Sciatic nerve (tissue), 2 donors: ENCODE measurements at places on chromosomes 4 and X. TPM values are rescaled to one million over a fixed set of nuclear protein-coding genes. Genes with fewer than 3 reads are reported as not detected.

DNA sequence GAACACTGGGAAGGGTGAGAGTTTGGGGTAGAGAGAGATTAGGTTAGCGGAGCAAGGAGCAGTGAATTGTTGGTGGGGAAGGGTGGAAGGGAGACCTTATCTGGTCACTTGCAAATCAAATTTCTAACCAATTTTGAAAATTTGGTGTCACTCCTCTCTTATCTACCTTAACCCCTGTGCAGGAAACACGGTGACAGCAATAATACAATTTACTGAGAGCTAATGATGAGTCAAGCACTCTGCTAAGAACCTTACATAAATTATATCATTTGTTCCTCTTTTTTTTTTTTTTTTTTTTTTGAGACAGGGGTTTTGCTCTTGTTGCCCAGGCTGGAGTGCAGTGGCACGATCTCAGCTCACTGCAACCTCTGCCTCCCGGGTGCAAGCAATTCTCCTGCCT is 116.4 kb downstream of the C4orf51 start:
- DNase-seq, result no peak

- DNase-seq, result no peak
Observed at GRCh38 chrX:40009890-40010289, 87.9 kb downstream of the BCOR start.

DNA sequence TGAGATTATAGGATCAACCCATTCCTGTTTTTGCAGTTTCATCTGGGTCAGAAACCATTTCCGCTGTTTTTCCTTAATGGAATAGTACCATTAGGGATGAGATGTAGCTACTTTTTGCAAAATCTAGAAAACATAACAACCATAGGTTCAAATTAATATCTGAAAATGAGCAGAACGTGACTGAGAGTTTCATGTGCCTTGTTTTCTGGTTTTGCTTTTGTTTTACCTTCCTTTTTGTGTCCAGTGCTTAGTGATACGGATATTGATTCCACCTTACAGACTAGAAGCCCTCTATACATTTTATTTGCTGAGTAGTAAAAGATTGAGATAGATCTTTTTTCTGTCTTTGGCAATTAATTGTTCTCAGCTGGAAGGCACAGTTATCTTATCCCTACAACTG is 46.5 kb downstream of the SNX25 start:
- no peak for DNase-seq

DNA sequence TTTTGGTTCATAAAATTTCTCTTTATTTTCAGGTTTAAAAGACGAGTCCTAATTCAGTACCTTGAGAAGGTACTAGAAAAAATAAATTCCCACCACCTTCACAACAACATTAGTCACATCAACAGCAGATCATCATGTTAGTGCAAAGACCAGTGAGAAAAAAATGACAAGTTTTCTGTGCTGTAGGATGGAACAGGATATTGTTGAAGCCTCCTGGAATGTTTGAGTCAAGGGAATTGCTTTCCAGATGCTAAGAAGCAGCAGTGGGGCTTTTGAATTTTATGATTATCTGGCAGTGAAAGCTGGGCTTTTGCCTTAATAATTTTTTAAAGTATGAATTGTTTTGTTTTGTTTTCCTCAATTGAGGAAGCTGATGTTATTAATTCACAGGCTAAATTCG is 61.0 kb downstream of the INTS6L start:
- no peak for DNase-seq

- DNase-seq, result no peak
Observed at GRCh38 chr4:99658666-99659065, 1.0 kb upstream of the C4orf54 start.

DNA sequence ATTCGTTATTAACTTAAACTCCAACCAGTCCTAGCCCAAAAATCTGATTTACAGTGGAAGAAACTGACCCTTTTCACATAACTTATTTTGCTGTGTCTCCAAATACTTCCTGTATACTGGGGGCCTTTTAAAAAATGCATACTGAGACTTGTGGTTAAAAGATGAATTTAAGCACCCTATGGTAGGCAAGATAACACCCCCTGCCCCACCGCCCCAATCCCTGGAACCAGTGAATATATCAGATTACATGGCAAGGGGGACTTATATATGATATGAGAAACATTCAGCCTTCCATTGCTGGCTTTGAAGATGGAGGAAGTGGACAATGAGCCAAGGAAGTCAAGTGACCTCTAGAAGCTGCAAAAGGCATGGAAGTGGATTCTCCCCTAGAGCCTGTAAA is 3.1 kb upstream of the CLCN3 start:
- no peak for DNase-seq

DNA sequence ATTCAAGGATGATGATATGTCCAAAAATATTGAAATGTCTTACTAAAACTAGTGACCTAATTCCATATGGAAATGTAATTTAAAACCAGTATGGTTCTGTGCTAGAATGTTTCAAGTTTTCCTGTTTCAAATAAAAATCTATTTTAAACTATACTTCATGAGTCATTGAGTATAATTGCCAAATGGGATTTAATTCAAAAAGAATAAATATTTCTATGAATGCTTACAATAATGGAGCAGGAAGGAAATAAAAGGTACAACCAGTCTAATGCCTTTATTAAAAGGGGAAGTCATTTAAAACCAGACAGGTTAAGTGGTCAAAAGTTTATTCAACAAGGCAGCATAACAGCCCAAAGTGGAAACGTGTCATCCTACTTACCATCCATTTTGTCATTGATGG is 2347.1 kb downstream of the PCDH7 start:
- DNase-seq, result no peak

DNA sequence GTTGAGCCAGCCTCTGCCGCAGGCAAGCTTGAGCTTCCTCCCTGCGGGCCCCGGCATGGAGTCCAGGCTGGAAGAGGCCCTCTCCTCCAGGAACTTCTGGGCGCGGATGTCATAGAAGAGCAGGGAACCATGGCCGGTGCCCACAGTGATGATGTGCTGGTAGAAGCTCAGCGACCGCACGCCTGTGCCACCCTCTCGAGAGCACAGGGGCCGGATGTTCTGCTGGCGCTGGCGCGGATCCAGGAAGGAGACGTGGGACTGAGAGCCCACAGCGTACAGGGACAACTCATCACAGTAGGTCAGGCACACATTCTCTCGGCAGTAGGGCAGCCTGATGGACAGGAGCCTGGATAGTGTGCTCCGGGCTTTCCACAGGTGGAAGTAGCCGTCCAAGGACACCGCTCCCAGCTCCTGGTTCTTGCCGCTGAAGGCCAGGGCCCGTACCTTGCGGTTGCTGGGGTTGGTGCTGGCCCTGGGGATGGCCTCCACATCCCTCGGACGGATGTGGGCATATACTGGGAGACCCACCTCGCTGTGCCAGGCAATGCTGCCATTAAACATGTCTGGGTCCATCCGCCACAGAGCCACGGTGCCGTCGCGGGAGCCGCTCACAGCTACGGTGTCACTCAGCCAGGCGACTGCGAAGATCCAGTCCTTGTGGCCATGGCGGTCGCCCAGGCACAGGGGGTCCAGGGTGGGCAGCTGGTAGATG is 1.2 kb downstream of the DCAF12L2 start:
- DNase-seq, result peak; percentile 53

GRCh38 chr4:123286903-123287466 is 109.6 kb upstream of the SPRY1 start:
- DNase-seq, result no peak

GRCh38 chrX:28884823-28885222 is 297.6 kb downstream of the IL1RAPL1 start:
- no peak for DNase-seq

DNA sequence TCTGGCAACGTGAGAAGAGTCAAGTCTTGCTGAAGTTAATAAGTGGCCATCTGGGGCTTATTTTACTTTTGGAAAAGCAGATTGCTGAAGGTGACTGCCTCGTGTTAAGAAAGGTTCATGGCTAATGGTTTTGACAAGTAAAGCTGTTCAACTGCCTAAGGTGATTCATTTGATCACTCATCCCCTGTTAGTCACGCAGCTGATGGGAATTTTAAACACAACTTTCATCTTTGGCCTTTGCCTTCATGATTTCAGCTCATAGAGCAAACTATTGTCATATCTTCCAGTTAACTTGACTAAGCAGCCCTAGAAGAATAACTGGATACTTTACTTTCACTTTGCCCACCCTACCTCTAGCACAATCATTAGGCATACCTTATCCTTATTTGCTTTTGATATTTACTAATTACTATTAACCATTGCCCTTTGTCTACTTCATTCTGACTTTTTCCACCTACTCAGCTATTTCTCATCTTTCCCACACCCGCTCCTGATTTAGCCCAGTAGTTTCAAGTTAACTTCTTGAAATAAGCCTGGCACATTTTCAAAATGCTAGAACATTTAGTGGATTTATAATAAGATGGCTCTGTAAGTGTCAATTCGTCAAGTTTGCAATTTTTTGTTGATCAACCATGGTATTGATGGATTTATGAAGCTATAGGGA is 170.6 kb upstream of the S100G start:
- DNase-seq, result no peak

- DNase-seq, result no peak
Observed at GRCh38 chrX:150831863-150832262, 66.6 kb downstream of the CD99L2 start.

DNA sequence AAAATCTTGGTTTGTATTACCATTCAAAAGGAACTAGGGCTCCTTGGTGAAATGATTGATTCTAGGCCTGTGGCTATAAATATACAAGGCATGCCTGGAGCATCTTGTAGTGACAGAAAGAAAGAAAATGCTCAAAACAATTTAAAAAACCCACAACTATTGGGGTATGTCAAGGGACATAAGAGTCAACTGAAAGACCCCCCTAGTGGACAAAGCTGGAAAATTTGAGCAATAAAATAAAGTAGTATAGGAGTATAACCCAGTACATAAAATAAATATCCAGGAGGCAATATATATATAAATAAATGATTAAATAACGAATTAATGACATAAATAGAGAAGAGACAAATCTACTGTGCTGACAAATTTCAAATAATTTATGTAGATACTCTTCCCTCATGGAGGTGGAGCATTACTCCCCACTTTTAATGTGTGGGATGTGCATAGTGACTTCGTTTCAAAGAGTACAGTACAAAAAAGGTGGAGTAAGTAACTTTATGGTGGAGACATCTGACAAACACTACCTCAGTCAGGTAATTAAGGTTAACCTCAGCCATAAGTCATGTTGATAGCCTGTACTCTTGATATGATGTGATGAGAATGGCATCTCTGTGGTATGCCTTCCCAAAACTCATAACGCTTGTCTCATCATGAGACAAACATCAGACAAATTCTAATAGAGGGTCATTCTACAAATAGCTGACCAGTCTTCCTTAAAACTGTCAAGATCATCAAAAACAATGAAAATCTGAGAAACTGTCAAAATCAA is 185.0 kb upstream of the GLRA2 start:
- no peak for DNase-seq

GRCh38 chr4:152369203-152369901 is 166.5 kb downstream of the FBXW7 start:
- no peak for DNase-seq

The EDA gene
- total RNA-seq, result 9.2 TPM

The NDUFB11 gene
- total RNA-seq, result 29.5 TPM

The FGFBP1 gene
- total RNA-seq, result not detected

The MRPS18C gene
- total RNA-seq, result 37.0 TPM

The CENPVL2 gene
- not detected for total RNA-seq

The DGKK gene
- not detected for total RNA-seq
